Heart right ventricle (tissue), 16 donors: ENCODE measurements at places on chromosomes 16 and 17. TPM values are rescaled to one million over a fixed set of nuclear protein-coding genes. Genes with fewer than 3 reads are reported as not detected.
A peak's percentile ranks its signal among the peaks of the same experiment; 100 is the strongest.

DNA sequence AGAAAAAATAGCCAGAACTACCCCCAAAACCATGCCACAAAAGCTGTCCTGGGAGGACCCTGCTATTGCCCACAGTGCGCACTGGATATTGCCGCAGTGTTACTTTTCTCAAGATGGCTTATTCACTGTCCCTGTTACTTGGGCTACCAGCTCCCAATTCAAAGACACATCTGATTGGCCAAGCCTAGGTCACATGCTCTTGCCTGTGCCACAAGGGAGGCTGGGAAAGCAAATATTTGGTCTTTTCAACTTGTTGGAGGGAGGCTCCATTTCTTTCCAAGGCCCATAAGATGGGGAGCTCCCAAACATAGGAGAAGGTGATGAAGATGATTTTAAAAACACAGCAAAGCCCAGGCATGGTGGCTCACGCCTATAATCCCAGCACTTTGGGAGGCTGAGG lies 257.0 kb downstream of the SHISA9 start:
- no peak for DNase-seq
- no peaks in the 10 kb centered on the region for H3K36me3 ChIP-seq
- H3K27ac ChIP-seq: no peak overlapping the region
- no peak overlapping the region for H3K4me3 ChIP-seq
- peaks cover 5% of the 10 kb centered on the region for H3K27me3 ChIP-seq

DNA sequence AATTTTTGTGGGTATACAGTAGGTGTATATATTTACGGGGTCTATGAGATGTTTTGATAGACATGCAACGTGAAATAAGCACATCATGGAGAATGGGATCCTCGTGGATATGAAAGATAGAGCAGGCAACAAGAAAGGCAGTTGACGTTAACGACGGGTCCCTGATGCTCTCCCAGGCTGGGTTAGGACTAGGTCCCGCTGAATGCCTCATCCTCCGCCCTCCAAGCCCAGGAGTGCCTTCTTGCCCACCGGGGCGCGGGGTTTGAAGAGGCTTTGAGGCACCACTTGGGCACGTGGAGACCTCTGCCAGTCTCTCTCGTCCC lies 9.5 kb upstream of the ZFP90 start:
- DNase-seq: no peak
- no peaks in the 10 kb centered on the region for H3K36me3 ChIP-seq
- H3K27ac ChIP-seq: no peak overlapping the region
- peaks cover 20% of the 10 kb centered on the region for H3K4me1 ChIP-seq
- H3K27me3 ChIP-seq: no peaks in the 10 kb centered on the region
- peak overlapping the region; percentile 86 for H3K4me3 ChIP-seq

DNA sequence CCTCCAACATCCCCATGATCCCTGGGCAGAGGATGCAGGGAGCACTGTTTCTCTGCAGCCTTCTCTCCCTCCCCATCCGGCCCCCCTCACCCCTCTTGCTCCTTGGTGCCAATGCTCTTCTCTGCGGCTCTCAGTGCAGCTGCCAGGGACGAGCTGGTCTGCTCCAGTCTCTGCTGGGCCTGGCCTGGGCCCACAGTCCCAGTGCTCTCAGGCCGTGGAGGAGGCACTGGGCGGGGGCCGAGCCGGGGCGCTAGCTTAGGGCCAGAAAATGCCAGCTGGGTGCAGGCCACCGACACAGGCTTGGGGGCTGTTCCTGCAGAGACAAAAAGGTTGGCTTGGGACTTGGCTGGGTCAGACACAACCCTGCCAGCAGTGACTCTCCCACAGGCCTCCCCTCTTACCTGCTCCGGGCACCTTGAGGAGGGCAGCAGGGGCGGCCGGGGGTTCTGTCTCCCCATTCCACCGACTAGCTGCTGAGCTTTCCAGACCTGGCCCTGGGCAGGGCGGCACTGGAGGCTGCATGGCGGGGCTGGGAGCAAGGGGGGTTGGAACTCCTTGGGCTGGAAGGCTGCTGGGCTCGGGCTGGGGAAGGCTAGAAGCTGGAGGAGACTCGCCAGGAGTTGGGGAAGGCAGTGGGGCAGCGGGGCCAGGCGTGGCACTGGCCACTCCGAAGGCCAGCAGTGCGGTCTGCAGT lies 13.8 kb downstream of the CASKIN2 start:
- no peak overlapping the region for H3K4me3 ChIP-seq
- H3K36me3 ChIP-seq: peaks cover 12% of the 10 kb centered on the region
- DNase-seq: no peak
- H3K4me1 ChIP-seq: peaks cover 41% of the 10 kb centered on the region
- H3K27ac ChIP-seq: peak overlapping the region; percentile 35
- H3K27me3 ChIP-seq: no peaks in the 10 kb centered on the region

STX1B gene
- total RNA-seq: 1.1 TPM

KLHL10 gene
- total RNA-seq: 0.12 TPM

FKBP10 gene
- 31.8 TPM for total RNA-seq
